CD8-positive, alpha-beta memory T cell (primary cell): ENCODE measurements at places on chromosomes 13 and 19.

DNA sequence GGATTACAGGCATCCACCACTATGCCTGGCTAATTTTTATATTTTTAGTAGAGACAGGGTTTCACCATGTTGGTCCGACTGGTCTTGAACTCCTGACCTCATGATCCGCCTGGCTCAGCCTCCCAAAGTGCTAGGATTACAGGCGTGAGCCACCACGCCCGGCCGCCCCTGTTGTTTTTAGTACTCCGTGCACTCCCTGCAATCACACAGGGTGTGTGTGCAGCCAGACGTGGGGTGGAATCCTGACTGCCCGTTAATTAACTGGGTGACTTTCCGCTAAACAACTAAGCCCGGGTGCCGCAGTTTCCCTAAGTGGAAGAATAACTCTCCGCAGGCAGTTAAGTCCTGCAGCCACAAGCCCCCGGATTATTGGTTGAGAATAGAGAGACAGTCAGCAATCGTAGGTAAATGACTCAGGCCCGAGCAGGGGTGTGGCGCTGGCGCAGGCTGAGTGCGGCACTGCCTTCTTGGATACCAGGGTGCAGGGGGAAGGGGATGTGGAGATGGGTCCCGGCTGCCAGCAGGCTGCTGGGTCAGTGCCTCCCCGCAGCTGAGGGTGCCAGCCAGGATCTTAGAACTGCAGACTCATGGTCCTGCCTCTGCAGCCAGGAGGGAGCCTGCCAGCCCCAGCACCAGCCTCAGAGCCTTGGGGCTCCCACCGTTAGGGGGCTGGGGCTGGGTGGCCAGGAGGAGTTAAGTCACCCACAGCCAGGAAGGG, 6.1 kb upstream of the FXYD3 start:
- DNase-seq: no peak

DNA sequence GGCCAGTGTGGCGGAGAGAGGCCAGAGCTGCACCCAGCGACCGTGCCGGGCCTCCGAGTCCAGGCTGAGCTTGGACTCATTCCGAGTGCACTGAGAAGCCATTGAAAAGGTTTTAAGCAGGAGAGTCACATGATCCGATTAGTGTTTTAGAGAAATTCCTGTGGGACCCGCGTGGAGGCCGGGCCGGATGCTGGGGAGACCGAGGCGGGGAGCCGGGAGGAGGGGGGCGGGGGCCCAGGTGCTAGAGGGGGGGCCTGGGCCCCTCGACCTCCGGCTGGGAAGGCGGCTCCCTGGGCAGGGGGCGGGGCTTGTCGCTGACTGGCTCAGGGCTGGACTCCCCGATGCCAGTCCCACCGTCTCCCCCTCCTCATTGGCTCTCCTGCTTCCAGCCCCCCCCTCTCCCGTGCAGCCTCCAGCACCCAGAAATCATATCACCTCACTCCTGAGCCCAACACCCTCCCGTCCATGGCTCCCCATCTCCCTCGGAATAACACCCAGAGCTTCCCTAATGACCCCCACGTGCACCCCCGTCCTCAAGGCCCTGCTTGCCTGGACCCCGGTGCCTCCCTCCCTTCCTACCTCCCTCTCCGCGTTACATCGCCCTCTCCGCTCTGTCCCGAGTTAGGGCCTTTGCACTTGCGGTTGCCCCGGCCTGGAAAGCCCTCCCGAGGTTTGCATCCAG, 5.2 kb upstream of the ZNF579 start:
- peak; percentile 48 for DNase-seq

- no peak for DNase-seq
These were observed 51.6 kb downstream of the MPHOSPH8 start for GRCh38 chr13:19685034-19685433.

- DNase-seq: no peak
These were observed 33.5 kb downstream of the FAM216B start for GRCh38 chr13:42814868-42815267.

DNA sequence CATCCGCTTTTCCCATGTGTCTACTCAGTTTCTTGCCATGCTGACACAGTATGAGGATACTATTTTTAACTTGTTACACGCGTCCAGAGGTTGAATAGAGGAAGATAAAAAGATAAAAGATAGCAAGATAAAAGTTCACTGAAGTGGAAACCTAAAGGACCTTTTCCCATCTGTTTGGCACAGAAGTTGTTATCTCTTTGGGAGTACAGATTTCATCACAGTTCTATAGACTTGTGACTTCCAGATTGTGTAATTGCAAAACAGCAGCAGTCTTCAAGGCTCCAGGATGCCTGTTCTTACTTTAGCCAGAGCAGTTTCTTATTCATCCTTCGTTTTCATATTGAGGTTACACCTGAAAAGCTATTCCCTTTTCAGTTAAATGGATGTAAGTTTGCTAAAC, 369.2 kb downstream of the GPC5 start:
- no peak for DNase-seq

DNA sequence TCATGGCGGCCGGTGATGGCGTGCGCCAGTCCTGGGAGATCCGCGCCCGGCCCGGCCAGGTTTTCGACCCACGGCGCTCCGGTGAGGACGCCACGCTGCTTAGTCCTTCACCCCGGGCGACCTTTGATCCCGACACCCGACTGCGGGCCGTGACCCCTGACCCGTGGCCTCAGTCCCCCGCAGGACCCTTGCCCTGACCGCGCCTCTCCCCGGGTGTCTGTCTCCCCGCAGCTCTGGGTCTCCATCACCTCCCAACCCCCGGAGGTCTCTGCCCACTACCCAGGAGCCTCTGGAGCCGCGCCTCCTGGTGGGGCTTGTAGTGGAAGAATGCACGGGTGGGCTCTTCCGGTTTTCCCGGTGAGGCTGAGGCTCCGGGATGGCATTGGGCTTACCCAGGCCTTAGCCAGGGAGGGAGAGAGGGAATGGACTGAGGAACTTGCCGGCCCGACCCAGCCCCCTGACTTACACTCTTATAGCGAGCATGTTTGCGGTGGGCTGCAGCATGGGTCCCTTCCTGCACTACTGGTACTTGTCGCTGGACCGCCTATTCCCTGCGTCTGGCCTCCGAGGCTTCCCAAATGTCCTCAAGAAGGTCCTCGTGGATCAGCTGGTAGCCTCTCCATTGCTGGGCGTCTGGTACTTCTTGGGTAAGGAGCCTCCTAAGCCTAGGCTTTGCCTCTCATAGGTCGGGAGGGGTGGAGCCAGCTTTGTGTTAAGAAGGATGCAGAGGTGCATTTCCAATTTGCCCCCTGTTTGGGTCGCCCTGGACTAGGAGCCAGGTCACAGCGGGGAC, 566 bp downstream of the MPV17L2 start:
- DNase-seq: no peak

DNA sequence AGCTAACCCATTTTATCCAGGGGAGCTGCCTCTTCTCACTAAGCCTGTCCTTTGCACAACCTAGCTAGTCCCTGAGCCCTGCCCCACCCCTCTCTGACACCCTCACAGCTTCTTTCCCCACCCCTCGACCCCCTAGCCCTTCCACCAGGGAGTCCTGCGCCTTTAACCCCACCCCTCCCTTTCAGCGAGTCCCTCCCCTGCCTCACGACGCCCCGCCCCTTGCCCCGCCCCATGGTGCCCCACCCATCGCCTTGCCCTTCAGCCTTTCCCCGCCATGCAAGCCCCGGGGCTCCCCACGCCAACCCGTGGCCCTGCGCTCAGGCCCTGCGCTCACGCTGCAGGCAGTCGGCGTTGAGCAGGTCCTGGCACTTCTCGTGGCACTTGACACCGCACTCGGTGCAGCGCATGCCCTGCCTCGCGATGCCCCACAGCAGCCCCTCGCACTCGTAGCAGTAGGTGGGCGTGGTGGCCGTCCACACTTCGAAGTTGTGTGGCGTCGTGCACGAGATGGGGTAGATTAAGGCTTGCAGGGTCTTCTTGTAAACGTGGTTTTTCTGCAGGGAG, 40.0 kb downstream of the UNC13A start:
- no peak for DNase-seq

GRCh38 chr13:106493533-106494220, 41.8 kb downstream of the EFNB2 start:
- no peak for DNase-seq

GRCh38 chr13:113245849-113246796, 36.7 kb downstream of the CUL4A start:
- no peak for DNase-seq

DNA sequence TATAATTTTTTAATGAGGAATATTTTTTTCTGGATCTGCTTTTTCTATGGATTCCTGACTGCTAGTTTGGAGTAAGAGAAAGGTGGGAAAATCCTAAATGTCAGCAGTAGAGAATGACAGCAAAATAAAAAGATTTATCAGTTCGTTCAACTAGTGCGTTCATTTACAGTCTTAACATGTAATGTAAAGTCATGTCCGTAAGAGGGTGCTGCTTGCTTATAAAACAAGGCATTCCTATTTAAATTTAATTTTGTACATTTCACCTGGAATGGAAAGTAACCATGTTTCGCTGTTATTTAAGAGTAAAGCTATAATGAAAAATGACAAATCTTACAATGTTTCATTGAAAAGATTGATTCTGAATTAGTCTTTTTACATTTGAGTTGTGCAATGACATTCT, 76.6 kb downstream of the ZMYM2 start:
- DNase-seq: no peak

- no peak for DNase-seq
These were observed 92.3 kb upstream of the ANKRD10 start for GRCh38 chr13:111007209-111007608.

DNA sequence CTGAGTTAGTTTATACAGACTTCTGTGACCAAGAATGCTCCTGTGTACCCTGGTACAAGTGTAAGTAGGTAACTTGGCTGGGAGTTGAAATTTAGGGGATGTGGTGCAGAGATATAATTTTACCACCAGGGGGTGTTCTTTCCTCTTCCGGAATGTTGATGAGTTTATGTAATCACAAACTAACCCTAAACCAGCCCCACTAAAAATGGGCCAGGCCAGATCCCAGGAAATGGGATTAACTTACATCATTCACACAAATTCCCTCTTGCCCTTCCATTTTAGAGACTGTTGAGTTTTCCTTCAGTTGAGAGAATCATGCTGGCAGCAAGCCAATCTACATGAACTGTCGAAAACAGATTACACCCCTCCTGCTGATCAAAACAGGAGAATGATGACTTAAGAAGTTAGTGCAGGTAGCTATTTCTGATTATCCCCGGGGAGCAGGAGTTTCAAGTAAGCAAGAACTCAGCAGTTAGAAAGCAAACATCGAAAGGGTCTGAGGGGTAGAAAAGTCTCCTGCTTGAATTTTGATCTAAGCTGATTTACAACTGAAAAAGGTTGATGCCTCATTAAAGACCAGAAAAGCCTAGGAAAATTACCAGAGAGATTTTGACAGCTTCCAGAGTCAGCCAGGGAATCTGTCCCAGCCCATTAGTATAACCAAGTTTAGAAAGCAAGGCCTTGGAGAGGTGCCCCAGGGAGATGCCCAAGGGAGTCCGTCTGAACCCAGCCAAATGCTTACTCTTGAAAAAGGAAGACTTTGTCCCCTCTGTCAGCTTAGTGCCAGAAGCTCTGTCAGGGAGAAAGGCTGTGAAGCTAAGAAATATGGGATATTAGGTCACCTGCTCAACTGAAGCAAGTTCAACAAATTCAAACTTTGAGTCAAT, 32.3 kb upstream of the MED4 start:
- peak; percentile 74 for DNase-seq

DNA sequence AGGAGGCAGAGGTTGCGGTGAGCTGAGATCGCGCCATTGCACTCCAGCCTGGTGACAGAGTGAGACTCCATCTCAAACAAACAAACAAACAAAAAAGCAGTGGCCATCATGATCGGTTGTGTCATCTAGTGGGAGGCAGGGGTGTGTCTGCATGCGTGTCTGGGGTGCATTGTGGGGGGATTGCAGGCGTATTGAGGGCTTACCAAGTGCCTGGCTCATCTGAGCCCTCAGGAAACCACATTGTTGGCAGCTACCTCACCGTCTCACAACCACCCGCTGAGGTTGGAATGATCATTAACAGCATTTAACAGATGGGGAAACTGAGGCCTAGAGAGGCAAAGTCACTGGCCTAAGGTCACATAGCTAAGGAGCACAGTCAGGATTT, 30.5 kb downstream of the NFIC start:
- DNase-seq: no peak

DNA sequence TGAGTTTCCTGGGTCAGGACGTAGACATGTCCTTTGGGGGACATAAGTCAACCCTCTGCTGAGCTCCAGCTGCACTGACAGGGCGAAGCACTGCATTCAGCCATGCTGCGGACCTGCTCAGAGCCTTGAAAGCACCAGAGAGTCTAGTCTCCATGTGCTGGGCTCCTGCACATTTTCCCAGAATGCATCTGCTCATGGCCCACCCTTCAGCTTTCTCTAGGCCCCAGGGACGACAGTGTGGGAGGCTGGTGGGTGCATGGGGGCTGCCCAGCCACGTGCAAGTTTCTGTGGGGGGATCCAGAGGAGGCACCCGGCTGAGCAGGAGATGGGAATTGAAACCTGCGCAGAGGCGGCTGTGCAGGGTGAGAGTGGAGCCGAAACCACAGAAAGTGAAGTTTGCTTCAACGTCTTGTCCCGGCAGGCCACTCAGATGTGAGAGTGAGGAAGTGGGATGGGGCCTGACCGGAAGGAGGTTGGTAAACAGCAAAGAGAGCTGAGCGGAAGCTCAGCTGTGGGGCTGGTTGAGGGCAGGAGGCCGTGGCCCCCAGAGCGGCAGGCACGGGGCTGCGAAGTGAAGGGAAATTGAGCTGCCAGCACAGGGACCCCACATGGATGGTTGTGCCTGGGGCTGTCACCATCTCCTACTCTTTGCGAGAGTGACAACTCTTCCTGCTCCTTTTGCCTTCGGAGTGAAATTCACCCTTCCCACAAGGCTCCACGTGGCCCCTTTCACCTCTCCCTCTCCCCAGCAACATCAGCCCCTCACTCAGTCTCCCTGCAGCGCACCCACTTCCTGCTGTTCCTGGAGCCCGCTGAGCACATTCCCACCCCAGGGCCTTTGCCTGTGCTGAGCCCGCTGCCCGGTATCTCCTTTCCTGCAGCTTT, 11.8 kb downstream of the PGLS start:
- DNase-seq: peak; percentile 64

- no peak for DNase-seq
These were observed 45.8 kb downstream of the RFX2 start for GRCh38 chr19:6064336-6065073.

- DNase-seq: no peak
These were observed 5.9 kb downstream of the MED16 start for GRCh38 chr19:887072-887471.

DNA sequence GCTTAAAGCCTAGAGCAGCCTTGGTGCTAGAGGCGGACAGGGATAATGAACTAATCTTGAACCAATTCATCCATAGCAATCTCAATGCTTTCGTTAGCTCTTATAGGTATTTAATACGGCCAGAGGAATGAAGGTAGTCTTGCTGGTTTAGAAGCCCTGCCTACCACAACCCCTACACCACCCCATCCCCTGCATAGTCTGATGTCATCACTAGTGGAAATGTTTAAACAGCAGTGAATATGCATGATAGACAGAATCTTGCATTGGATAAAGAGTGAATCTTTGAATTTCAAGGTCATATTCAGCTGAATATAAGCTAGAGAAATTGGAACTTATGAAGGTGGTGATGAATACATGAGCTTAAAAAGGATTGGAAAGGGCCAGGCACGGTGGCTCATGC, 321.9 kb downstream of the ITGBL1 start:
- no peak for DNase-seq
